ENCODE measurements at places on chromosomes 4 and X.

DNA sequence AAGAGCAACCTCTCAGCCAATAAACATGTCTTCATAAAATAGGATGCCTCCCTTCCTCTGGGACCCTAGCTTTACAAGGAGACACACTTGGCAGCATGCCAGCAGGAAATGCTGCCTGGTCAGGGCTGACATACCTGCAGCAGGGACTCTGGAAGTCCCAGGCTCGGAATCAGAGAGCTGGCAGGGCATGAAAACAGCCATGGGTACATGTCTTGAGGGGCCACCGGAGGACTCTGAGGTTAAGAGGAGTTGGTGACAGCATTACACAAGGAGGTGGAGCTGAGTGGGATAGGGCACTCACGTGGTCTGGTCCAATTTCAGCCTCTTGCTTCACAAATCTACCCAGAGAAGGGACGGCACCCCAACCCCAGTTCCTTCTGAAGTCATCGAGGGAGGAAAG lies 15.7 kb downstream of the MSX1 start:
- DNase-seq = no peak

- no peak for DNase-seq
These were observed 16.6 kb upstream of the PITX2 start for GRCh38 chr4:110639207-110640090.

GRCh38 chr4:151475035-151475714 lies 66.2 kb downstream of the FHIP1A start:
- DNase-seq = no peak

- no peak for DNase-seq
These were observed 90.8 kb downstream of the ZNF330 start for GRCh38 chr4:141311246-141312204.

DNA sequence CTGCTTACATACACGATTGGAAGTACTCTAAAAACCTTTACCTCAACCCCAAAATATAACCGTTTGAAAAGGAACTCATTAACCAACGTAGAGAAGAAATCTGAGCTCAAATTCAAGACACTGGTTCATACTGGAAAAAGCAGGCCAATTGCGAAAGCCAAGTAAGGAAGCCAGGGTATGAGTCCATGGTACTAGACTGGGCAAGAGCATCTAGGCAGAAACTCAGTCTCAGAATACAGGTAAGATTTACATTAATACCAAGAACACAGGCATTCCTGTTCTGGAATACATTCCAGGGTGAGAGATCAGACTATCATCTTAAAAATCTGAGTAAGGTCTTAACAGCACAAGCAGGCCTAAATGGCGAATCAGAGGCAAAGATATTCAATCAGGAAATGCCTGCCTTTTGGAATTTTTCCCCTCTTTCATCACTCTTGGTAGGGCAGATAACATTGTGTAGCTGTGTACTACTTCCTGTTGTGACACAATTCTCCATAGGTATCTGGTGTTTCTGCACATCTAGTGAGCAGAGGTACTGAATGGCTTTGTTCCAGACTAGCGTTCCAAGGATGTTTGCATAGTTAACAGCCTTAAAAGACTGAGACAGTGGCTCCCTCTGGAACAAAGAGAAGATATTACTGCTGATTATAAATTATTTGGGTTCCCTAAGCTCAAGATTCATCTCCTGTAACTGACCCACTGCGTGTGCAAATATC lies 311.3 kb downstream of the PCDH19 start:
- peak; percentile 29 for DNase-seq

GRCh38 chrX:40298069-40298468 lies 200.3 kb upstream of the BCOR start:
- DNase-seq = no peak

Measured in kidney epithelial cell (primary cell).